ENCODE measurements at places on chromosomes 4 and X.
A peak's percentile ranks its signal among the peaks of the same experiment; 100 is the strongest.

DNA sequence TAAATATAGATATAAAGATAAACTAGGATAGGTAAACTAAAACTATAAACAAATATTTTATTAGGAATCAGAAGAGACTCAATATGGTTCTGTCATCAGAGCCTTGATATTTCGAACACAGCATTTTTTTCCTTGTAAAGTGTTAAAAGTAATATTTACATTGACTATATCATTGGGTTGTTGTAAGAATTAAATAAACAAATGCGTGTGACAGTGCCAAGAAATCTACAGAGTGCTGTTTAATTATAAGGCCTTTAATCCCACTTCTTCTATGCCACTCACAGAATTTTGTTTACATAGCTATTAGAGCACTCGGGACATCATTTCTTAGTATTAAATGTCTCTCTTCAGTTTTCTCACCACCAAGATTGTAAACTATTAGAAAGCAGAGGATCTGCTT, 807.4 kb downstream of the FSTL5 start:
- DNase-seq = no peak

- no peak for DNase-seq
Measured at GRCh38 chr4:7151668-7152227, 40.6 kb upstream of the SORCS2 start.

DNA sequence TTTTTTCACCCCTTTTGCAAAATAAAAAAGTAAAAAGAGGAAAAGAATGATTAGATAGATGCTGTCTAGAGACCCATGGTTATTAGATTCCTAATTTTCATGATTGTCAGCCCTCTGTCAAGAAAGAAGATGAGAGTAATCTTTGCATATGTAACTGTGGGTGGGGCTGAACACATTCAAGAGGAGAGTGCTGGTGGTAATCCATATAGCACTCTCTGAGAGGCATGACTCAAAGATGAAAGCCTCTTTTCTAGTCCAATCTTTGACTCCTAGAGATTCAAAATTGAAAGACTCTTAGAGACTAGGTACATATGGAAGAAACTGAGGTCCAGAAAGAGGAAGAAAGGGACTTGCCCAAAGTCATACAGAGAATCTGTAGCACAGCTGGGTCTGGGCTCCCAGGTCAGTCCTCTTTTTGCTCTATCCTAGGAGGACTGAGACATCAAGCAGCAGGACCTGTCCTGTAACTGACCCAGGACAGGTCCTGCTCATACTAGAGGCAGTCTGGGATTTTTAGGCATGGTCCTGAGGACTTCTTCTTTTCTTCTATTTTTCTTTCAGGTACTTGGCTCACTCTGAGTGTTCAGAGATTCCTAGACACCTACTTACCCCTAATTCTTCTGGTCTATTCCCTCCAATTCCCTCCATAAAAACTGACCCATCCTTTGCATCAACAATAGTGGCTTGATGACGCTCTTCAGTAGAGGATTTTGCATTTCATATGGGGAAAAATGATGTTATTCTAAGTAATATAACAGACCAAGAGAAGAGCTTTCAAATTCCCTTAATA, 23.8 kb downstream of the VSIG4 start:
- no peak for DNase-seq

GRCh38 chr4:147453561-147454141, 27.2 kb upstream of the EDNRA start:
- no peak for DNase-seq

DNA sequence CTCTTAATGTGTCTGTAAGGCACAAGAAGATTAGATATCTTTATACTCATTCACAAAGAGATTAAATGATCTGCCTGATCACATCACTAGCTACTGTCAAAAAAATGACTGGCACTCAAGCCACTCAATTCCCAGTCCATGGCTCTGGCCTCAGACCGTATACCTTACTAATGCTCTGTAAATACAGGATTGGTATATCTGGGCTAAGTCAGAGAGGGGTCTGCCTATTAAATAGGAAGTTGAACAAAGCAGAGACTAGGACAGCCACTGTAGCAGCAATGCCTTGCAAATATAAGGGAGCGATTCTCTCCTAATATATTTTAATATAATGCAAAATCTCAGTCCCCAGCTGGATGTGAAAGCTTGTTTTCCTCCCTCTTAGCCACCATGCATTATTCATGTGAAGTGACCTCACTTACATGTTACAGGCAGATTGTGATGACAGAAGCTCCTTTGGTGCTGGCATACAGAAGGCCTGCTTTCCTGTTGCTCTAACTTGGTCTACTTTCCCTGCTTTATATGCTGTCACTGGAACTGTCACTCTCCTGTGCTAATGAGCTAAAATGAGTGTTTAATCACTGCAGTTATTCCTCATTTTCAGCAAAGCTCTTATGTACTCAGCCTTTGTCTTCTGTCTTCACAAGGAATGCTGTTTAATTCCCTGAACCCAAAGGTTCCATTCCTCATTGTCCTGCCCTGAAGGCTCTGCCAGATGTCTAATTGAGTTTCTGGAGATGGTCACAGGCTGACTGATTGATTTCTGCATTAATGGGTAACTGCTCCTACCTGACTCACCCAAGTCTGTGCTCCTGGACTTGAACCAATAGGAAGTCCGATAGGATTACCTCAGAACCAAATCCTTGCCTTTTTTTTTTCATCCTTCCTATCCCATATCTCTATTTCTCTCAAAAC, 578.2 kb downstream of the KLHL13 start:
- DNase-seq = no peak

DNA sequence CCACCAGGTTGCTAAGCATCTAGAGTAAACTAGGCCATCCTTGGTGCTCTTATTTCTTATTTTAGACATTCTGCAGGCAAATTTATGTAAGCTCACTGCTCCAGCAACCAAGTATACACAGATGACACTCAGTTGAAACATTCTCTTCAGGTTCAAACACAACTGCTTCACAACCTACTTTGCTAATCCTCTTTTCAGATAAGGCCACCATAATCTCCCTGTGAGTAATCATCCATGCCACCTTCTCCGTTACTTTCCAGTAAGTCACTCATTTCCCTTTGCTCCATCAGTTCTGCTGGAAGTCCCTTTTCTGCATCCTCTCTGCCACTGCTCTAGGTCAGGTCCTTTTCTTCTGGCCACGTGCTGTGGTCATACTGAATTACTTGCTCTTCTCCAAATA, 120.2 kb upstream of the WDFY3 start:
- no peak for DNase-seq

DNA sequence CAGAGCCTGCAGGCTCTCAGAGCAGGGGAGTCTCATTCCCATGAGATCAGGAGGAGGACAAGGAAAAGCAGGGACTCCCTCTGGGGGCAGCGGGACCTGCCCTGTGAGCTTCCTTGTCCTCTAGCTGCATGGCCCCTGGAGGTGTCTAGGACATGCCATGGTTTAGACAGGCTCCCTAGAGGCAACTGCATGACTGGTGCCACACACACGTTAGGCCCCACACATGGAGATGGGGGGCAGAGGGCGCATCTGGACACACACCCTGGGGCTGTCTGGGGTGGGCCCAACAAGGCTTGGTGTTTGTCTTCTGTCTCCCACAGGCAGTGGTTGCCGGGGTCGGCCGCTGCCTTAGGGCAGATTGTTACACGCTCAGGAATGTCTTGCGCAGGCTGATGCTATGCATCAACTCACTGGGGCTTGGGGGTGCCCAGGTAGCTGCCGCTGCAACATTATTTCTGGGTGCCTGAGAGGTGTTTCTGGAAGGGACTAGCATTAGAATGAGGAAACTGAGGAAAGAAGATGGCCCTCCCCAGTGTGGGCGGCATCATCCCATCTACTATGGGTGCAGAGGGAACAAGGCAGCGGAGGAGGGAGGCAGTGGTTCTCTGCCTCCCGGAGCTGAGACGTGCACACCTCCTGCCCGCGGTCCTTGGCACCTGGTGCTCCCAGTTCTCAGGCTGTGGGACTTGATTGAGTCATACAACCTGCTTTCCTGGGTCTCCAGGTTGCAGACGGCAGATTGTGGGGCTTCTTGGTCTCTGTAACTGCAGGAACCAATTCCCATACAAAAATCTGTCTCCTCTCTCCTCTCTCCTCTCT, 32.1 kb upstream of the GPR78 start:
- DNase-seq = no peak

DNA sequence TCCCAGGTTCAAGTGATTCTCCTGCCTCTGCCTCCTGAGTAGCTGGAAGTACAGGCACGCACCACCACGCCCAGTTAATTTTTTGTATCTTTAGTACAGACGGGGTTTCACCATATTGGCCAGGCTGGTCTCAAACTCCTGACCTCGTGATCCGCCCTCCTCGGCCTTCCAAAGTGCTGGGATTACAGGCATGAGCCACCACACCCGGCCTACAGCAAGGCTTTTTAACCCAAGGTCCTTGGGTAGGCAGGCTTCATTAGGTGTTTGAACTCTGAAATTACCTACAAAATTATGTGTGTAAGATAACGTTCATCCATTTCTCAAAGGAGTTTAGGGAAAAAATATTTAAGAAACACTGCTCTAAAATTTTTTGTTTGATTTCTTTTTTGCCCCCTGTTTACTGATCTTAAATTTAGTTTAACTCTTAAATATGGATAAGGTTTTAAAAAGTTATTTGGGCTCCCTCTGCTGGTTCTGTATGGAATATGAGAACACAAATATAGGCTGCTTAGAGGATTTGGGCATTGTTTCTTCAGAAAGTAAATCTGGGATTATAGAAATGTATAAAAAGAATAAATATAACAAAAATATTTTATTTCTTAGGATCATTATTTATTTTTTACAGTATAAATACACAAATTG, 92.8 kb downstream of the CBR4 start:
- DNase-seq = no peak

DNA sequence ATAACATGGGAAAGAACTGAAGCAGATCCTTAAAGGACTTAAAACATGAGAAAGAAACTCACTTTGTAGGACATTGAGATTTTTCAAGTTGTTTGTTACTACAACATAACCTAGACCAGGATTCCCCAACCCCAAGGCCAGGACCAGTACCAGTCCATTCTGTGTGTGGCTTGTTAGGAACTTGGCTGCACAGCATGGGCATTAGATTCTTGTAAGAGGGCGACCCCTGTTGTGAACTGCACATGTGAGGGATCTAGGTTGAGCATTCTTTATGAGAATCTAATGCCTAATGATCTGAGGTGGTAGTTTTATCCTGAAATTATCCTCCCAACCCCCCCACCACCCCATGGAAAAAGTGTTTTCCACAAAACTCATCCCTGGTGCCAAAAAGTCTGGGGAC, 566.1 kb downstream of the KCTD8 start:
- no peak for DNase-seq

DNA sequence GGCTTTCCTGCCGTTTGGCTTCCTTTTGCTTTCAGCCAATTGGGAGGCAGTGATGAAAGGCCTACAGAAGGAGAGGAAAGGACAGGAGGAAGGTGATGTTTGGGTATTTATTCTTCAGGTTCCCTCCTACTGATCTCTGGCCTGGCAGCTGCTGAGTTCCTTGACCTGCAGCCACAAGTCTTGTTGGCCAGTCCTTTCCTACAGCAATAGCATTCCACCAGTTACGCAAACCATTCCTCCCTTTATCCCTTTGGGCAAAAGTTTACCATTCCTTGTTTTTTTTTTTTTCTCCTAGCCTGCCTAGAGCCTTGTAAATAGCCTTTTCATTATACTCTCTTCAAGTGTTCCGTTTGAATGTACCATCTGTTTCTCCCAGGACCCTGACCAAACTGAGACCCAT, 198.1 kb upstream of the FTHL17 start:
- DNase-seq = no peak

- DNase-seq = peak; percentile 23
Measured at GRCh38 chr4:172830295-172830764, 338.3 kb upstream of the GALNT7 start.

DNA sequence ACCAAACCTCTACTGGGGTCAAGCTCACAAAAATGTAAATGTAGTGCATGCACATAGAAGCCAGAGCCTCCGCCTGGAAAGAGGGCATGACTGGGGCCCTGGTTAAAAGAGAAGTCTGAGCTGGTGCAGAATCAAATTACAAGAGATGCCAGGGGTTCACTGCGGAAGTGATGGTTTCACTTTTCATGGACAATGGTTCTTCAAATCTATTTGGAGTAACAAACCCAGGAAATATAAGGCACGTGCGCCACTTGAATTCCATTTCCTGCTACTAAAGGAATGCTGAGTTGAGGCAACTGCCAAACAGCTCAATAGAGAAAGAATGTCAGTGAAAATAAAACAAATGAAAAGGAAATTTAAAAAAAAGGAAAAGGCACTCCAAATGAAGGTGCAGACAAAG, 79.8 kb downstream of the FUNDC1 start:
- no peak for DNase-seq

DNA sequence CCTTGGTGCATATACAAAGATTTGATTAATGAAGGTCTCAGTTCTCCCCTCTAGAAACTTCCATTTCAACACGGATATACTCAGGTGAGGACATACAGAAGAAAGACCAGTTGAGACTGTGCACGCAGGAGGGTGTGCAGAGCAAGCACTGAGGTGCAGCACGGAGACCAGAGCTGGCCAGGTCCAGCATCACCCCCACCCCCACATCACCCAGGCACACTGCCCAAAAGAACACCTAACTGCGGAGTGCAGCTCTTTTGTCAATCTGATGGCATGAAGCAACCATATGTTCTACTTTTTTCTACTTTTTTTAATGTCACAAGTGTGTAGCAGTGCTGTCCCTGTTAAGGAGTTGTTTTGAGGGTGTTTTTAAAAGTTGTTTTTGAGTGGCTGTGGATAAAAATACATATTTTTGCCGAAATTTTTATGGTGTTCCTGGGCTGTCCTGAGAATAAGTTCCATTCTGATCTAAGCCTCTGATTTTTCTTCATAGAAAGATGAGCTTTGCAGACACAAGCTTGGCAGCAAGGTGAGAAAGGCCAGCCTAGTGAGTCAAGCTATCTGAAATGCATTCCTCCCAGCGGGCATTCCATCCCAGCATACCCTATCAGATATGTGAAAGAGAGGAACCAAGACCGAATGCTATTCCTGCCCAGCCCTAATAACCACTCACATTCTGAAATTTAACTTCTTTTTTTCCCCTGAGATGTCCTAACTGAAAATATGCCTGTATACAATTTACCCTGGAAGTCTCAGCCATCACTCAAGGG, 173.7 kb downstream of the PTTG2 start:
- DNase-seq = no peak

- no peak for DNase-seq
Measured at GRCh38 chr4:42672359-42673081, 15.6 kb upstream of the ATP8A1 start.

DNA sequence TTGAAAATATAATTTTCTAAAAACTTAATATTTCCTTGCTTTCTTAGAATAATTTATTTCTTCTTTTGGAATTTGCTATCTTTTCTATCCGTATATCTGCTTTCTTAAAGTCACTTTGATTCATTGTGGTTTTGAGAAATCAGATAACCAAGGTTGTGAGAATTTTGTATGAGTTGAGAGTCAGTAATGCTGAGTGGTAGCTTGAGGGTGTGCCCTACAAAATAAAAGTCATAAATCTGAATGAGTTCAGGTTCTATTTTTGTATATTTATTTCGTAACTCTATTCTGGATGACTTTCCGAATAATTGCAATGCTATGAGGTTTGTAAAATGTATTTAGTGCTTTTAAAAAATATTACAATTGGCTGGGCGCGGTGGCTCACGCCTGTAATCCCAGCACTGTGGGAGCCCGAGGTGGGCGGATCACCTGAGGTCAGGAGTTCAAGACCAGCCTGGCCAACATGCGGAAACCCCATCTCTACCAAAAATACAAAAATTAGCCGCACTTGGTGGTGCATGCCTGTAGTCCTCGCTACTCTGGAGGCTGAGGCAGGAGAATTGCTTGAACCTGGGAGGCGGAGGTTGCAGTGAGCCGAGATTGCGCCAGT, 8.9 kb downstream of the COPS4 start:
- DNase-seq = no peak

All from NCI-H1930 (cell line).